Caki2 (cell line): ENCODE measurements at places on chromosomes 5 and 9. TPM values are rescaled to one million over a fixed set of nuclear protein-coding genes. Genes with fewer than 3 reads are reported as not detected.

DNA sequence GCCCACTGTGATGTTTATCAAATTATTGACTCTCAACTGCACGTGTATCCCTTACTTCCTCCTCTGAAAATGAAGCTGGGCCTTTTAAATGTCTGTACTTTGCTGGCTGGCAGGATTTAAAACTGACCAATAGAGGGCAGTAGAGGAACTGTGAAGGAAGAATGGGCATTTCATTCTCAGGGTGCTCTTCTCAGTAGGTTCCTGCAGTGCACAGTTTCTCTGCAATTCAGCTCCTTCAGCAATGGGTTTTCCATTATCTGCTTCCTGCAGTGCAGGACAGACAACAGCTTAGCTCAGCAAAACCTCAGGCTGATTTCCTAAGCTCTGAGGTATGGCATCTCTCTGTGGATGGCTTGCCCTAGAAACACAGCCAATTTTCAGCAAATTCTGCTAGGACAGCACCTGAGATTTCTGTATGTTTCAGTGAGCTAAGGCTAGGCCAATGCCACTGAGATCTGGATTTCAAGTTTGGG, 298.4 kb upstream of the PRDM9 start:
- peak; percentile 62 for DNase-seq

The HRCT1 gene
- total RNA-seq, result 26.7 and 36.7 TPM in 2 replicates

GRCh38 chr5:139636975-139637408, 11.2 kb upstream of the CXXC5 start:
- peak; percentile 44 for DNase-seq

DNA sequence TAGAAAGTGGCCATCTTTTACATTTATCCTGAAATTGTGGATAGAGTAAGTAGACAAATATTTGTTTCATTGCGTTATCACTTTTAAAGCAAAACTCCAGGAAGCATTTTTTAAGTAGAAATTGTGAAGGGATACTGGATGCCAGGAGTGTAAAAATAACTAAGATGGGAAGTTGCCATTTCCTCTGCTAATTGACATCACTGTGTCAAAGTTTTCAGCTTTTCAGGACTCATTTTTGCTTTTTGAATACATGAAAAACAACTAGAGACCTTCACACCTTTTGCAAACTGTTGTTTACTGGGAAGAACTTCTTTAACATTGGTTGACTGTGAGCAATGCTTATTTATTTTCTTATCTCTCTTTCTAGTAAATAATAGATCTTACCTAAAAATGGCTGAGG, 337.5 kb downstream of the NR2F1-AS1 start:
- no peak for DNase-seq

- peak; percentile 71 for DNase-seq
These were observed 46.2 kb downstream of the RNF145 start for GRCh38 chr5:159163027-159163700.

The ACOT12 gene
- total RNA-seq, result not detected in 2 replicates

DNA sequence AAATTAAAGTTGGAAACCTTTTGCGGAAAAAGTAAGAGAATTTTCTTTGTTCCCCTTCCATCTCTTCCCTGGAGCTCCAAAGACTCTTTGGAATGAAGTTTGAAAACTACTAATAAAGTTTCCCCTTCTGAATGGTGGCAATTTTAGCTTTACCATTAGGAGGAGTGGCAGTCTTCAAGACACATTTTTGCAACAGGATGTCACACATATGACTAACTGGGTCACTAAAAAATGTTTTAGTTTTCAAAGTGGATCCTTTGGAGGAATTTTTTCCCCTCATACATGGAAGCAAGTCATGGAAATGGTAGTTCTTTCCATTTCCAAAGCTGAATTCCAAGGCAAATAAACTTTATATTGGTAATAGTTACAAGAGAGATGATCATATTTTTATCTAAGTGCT, 15.6 kb downstream of the FBXO4 start:
- no peak for DNase-seq

DNA sequence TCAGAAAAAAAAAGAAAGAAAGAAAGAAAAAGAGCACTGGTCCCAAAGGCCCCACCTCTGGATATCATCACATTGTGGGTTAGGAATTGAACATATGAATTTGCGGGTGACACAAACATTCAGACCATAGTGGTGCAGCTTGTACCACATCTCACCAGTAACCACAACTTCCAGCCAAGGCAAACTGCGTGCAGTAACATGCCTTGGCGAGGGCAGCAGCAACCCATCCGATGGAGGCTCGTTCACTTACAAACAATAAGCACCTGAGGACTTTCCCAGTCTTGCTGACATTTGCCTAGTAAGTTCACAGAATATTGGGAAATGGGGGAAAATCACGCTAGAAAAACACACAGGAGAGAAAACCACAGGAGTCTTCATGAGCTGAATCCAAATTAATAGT, 508.1 kb downstream of the ZNF608 start:
- no peak for DNase-seq

- DNase-seq, result no peak
These were observed 188.9 kb downstream of the HSD17B3 start for GRCh38 chr9:96113032-96113431.

GRCh38 chr5:179494774-179495526, 55.4 kb upstream of the RUFY1 start:
- no peak for DNase-seq

GRCh38 chr9:121662359-121662758, 10.9 kb downstream of the DAB2IP start:
- no peak for DNase-seq

The BARHL1 gene
- not detected in 2 replicates for total RNA-seq

DNA sequence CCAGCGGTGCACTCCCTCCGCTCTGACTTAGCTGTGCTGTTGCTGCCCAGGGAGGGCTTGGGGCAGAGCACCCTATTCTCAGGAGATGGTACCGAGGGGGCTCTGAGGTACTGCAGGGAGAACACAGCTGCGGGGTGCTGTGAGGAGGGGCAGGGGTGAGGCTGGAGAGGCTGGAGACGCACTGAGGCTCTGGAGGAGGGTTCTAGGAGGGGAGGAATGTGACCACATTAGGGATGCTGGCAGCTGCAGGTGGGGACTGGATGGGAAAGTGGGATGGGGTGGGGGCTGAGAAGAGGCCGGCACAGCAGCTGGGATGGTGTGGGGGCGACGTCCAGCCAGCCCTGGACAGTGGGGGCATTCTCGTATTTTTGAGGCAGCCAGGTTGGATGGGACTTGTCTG, 20.9 kb downstream of the NCS1 start:
- DNase-seq, result no peak

DNA sequence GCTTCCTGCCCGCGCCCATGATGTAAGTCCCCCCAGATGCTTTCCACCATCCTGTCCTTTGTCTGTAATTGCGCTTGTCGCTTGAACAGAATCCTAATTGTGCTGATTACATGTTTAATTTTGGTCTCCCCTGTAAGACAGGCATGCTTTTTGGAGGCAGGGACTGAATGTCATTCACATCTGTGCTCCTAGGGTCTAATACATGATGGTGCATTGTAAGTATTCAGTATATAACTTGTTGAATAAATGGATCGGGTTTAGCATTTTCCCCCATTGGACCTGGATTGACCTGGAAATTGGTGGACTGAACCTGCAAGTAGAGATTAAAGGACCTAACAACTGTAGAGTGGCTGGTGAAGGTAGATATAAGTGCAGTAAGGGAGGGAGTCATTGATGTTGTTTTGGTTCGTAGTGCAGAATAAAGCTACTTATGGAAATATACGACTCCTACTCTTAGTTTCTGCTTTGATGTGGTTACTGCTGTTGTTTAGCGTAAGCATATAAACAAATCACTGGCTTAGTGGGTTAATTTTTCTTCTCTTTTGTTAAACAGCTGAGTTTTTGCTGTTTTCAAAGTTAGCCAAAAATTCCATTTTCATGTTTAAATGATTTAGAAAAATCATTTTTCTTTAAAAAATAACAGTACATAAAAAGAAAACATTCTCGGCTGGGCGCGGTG, 57.3 kb downstream of the TRIO start:
- DNase-seq, result no peak

The PHF24 gene
- 0.07 and 0.20 TPM in 2 replicates for total RNA-seq

GRCh38 chr9:81377921-81378320, 311.4 kb downstream of the TLE1 start:
- no peak for DNase-seq

GRCh38 chr9:68507806-68508145, 32.9 kb downstream of the TMEM252 start:
- DNase-seq, result no peak

DNA sequence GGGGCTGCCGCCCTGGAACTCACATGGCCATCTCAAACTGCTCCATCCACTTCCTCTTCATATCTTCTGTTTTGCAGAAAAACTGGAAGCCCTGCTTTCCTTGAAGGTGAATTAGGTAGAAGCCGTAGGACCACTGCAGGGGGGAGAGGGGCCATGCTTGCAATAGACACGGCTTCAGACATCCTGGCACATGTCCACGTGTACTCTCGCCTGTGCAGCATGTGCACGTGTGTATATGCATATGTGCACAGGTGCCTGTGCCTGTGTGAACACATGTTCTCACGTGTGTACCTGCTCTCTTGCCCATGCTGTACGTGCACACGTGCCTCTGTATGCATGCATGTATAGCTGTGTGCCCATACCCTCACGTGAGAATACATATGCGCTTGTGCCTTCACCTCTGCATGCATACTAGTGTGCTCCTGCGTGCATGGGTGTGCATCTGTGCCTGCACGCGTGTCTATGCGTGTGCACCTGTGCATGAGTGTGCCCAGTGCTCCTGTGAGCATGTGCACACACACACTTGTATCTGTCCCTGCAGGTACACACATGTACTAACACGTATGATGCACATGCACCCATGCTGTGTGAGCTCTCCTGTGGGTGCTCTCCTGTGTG, 47.7 kb upstream of the SARDH start:
- no peak for DNase-seq

DNA sequence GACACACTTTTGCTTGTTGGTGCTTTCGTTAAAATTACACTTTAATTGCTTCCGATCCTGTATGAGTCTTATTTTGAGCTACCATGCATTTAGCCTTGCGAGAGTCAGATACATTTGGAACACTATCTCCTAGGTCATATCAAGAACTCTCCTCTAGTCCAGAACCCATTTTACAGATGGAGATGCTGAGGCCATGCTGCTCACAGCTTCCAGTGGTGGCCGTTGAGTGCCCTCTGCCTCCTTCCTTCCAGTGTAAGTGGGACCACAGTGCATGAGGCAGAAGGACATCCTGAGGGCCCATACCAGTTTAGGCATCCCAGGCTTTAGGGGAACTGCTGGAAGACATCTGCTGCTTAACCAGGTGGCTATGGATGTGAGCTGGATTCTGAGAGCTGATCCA, 6.9 kb downstream of the CCNI2 start:
- DNase-seq, result no peak

DNA sequence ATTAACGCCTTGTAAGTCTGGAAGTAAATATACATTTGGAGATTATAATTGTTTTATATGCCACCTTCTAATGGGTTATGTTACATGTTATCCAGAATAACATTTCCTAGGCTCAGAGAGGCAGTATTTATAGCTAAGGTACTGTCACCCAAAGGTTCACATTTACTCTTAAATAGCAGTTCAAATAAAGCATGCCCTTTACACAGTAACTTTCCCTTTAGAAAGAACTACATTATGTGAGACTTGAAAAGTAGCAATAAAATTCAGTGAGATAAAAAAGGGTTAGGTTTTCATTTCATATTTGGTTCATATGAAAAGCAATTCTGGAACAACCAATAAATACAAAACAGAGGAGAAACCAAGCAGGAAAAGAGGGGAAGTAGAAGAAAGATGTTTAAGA, 35.1 kb downstream of the SKIC3 start:
- no peak for DNase-seq

GRCh38 chr5:174575043-174575442, 149.3 kb upstream of the MSX2 start:
- no peak for DNase-seq

DNA sequence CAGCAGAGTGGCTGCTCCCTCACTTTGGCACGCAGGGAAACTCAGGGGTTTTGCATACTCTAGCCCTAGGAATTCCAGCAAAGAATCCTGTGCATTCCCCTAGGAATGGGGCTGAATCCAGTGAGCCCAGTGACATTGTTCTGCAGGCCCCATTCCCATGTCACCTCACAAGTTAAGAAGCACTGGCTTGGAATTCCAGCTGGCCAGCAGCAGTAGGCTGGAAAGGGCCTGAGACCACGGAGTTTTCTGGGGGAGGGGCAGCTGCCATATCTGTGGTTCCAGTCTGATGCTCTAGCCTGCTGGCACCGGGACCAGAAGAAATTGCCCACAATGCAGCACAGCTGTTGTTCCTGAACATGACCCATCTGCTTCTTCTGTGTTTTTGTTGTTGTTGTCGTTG, 217.6 kb upstream of the DMRTA1 start:
- no peak for DNase-seq

The FBXW2 gene
- total RNA-seq, result 15.1 and 54.0 TPM in 2 replicates

GRCh38 chr5:73625944-73626811, at the start of gene ARHGEF28:
Gene ARHGEF28 (plus strand): TSS chr5:73626196. CDS start chr5:73684852, 58,656 bp downstream.
- peak; percentile 71 for DNase-seq

DNA sequence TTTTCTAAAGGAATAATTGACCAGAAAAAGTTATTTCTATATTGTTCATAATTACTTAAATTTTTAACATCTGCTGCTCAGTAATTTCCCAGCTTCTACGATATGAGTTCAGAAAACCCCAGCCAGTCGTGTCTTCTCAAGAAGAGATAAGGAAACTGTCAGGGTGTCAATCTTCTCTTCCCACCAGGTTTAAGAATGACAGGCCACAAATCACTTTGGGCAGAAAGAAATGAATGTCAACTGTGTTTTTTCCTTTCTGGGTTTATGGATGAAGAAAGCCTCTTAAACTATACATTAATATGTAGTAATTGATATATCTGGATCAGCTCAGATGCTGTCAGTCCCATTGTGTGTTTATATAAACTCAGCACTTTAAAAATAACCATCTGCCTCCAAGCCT, 453.2 kb upstream of the NUDT12 start:
- no peak for DNase-seq

- DNase-seq, result no peak
These were observed 178.4 kb upstream of the ELL2 start for GRCh38 chr5:96140084-96140483.

DNA sequence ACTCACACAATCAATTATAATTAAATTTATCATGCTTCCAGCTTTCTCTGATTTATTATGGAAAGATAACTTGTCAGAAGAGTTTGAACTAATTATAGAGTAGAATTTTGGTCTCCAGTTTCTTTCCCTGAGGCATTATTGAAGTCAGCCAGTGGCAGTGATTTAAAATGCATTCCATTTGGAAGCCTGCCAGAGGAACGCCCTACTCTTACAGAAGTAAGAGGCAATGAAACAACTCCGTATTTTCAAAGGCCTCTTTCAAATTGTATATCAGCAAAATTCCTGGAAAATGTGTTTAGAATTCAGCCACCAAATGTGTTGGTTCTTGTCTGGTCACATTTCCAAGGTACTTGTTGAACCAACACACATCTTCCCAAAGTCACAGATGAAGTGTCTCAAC, 640.9 kb downstream of the SEMA5A start:
- DNase-seq, result peak; percentile 47

- DNase-seq, result no peak
These were observed 103.5 kb upstream of the COL5A1 start for GRCh38 chr9:134537951-134538641.

GRCh38 chr5:82217917-82218316, 60.2 kb downstream of the RPS23 start:
- DNase-seq, result no peak

The CEP72 gene
- total RNA-seq, result 4.4 and 7.7 TPM in 2 replicates
